ENCODE measurements at places on chromosomes 12 and 14. TPM values are rescaled to one million over a fixed set of nuclear protein-coding genes. Genes with fewer than 3 reads are reported as not detected.

DNA sequence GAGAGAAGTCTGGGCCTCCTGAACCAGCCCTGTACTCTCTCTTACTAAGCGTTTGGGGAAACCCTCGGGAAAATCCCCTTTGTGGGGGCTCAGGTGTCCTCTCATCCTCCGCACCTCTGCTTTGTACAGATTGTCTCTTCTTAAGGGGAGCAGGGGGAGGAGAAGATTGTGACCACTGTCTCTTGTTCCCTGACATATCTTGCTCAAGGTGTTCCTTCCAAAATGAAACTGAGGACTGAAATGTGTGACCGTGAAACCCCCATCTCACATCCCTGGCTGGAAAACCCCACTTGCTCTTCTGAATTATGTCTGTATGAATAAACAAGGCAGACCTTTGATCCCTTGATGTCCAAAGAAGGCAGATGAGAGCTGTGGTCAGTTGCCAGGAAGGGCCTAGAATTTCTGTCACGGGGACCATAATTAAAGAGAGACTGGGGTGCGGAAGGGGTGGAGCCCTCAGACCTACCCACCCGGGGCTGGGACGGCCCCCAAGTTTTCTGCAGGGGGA lies 369.8 kb downstream of the AACS start:
- no peak for DNase-seq

GRCh38 chr12:119857041-119857591 lies 20.0 kb downstream of the CIT start:
- no peak for DNase-seq

The CDKN1B gene
- 22.7 TPM for total RNA-seq

DNA sequence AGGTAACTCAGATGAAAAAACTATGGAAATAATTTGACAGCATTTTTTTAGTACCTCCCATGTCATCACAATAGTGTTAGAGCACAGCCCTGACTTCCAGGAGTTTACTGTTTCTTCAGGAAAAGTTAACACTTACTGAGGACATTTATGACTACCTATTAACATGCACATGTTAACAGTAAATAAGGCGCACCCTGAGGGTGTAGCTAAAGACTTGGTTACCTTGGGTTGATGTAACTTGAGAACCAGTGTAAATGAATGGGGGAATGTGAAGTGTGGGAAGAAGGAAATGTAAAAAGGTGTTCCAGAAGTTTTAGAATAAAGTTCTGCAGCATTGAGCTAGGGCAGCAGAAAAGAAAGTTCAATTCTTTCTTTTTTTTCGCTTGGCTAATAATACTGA lies 366.2 kb downstream of the EGLN3 start:
- peak; percentile 48 for DNase-seq

The FIGNL2 gene
- total RNA-seq, result 5.5 TPM

- no peak for DNase-seq
These were observed 93.9 kb upstream of the AMN1 start for GRCh38 chr12:31822761-31823160.

- DNase-seq, result no peak
These were observed 493.8 kb downstream of the VRK1 start for GRCh38 chr14:97290977-97291376.

GRCh38 chr14:76647697-76648298 lies 113.5 kb upstream of the VASH1 start:
- peak; percentile 44 for DNase-seq

- DNase-seq, result no peak
These were observed 146.9 kb upstream of the MDGA2 start for GRCh38 chr14:47822326-47822725.

GRCh38 chr12:5776091-5776490 lies 169.0 kb downstream of the ANO2 start:
- no peak for DNase-seq

DNA sequence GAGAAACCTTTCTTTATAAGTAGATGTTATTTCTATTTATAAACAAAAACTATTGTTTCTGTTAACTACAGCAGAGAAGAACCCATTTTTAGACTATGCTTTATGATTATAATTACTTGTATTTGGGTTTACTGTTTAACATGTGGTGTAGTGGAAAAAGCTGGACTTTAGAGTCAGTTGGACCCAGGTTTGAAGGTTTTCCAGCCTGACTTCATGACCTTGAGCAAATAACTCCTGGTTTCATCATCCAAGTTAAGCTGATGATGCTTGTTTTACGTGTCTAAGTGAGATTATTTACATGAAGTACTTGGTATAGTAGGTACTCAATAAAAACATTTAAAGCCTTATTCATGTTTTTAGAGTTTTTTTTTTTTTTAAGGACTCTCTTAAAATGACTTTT lies 221.8 kb upstream of the ARHGAP5 start:
- no peak for DNase-seq

DNA sequence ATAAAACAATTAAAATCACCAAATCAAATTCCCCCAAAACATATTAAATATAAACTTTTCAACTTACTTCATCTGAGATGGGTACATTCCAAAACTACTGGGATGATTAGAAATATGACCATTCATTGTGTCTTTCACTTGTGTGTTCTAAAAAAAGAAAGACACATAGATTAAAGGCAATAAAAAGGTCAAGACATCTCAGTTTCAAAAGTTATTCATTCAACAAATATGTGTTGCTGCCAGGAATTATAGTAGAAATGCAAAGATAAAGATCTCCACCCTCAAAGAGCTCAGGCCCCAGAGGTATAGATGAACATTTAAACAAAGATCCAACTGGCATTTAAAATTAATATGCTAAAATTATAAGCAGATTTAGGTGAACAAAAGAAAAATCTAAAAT lies 106.4 kb downstream of the EPS8 start:
- no peak for DNase-seq

GRCh38 chr12:65500091-65500900 lies 221.8 kb downstream of the MSRB3 start:
- DNase-seq, result no peak

The LAG3 gene
- total RNA-seq, result not detected

The IL31 gene
- total RNA-seq, result not detected

- DNase-seq, result no peak
These were observed 11.9 kb upstream of the SERPINA4 start for GRCh38 chr14:94548999-94549985.

The OVCH1 gene
- total RNA-seq, result not detected

DNA sequence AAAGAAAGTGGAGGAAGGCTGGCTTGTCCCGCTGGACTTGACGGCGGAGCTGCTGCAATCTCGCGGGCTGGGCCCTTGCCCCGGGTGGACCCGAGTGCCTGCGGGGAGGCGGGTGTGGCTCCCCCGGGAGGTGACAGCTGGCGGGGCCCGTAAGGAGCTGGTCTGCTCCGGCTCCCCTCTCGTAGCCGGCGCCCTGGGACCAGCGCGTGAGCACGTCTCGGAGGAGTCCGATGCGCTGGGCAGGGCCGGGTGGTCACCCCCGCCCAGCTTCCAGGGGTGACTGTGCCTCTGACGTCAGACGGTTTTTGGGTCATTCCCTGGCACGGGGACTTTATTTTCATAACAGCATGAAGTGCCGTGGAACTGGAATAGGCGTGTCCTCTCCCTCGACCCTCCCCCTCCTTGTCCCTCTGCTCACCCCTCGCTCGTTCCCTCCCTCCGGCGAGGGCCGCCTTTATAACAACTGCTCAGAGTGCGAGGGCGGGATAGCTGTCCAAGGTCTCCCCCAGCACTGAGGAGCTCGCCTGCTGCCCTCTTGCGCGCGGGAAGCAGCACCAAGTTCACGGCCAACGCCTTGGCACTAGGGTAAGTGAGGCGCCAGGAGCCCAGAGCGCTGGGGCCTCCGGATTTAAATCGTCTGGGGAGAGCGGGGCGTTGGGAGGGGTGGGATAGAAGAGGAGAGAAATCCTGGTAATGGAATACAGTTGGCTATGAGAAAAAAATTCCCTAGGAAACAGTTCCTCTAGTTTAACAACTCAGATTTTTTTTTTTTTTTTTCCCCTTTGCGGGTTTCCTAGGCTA lies at the start of gene GPRC5A:
TSS of gene GPRC5A (plus strand) at position 483 of the 801 bp plus-strand sequence. CDS start 16,688 bp downstream, outside the sequence.
- DNase-seq, result peak; percentile 90

The MGAT2 gene
- 107 TPM for total RNA-seq

DNA sequence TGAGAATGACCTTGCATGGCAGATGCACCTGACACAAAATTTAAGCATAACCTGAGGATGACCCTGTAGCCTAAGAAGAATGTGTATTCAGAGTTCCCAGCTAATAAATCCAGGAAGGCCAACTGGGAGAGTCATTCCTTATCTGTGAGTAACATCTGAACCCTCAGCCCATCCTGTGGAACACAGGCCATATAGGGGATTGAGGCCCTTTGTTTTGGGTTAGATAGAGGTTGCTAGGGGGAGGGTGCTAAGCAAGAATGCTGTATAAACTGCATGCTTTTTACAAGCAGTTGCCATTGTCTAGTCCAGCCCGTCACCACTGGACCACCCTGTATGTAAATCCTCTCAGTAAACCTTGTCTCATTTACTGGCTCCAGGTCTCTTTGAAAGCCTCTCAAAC lies 77.0 kb downstream of the BICD1 start:
- peak; percentile 17 for DNase-seq

GRCh38 chr12:109753959-109754358 lies 40.3 kb downstream of the FAM222A start:
- no peak for DNase-seq

- DNase-seq, result peak; percentile 37
These were observed 32.2 kb upstream of the KTN1 start for GRCh38 chr14:55547650-55548315.

- DNase-seq, result no peak
These were observed 226.0 kb downstream of the DACT1 start for GRCh38 chr14:58863661-58864345.

The CAPS2 gene
- total RNA-seq, result 0.87 TPM

GRCh38 chr14:101665478-101666078 lies 95.9 kb upstream of the PPP2R5C start:
- DNase-seq, result peak; percentile 51

The SMOC1 gene
- total RNA-seq, result 0.10 TPM

The MYF6 gene
- total RNA-seq, result 0.52 TPM

GRCh38 chr12:95131589-95132340 lies 58.3 kb upstream of the NR2C1 start:
- no peak for DNase-seq

- peak; percentile 33 for DNase-seq
These were observed 35.7 kb upstream of the PRMT8 start for GRCh38 chr12:3455312-3455711.

GRCh38 chr14:90056826-90057225 lies 5.0 kb upstream of the KCNK13 start:
- no peak for DNase-seq

- no peak for DNase-seq
These were observed 21.0 kb downstream of the CNOT2 start for GRCh38 chr12:70264067-70264867.

The KRT75 gene
- total RNA-seq, result not detected

DNA sequence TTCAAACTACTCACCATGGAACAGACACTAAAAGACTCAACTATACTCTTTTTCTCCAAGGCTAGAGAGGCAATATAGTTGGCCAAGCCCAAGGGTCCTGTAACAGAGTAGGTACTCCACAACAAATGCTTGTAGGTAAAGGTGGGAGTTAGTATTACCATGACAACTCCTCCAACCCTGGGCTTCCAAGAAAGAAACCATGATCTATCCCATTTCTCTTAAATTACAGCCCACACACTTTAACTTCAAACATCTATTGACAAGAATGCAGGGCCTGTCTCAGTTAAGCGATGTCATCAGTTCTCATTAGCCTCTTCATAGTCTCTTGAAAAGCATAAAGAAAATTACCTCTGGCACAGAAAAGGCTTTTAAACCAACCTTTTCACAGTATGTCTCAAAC lies 25.0 kb downstream of the ERH start:
- DNase-seq, result no peak

DNA sequence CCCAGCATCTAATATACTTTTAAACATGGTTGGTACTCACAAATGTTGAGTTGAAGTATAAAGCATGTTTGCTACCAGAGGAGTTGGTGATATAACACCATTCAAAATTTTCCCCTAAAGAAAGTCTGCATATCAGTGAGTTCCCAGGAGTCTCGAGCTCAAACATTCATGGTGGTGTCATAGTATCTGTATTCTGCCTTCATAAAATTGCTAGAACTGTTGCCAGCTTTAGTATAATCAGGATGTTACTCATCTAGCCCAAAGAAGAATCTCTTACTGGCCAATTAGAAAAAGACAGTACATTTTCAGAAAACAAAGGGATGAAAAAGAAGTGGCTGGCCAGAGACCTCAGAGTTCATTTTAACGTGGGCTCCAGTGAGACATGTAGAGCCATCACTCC lies 374.7 kb downstream of the KCNH5 start:
- no peak for DNase-seq

The PMCH gene
- not detected for total RNA-seq

DNA sequence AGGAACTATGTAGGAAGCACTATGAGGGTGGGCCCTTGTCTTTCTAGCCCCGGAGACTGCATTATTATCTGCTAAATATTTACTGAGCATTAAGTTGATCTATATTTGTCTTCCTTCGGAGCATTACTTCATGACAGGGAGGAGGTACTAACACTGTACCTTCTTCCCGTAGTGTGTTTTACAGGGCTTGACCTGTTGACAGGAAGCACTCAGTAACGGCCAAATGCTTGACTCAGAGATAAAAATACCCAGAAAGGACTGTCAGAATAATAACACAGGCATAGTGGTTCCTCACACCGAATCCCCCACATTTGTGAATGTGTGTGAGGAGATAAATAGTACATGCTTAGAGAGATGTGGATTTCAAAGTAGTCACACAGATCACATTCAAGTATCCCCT lies 466.6 kb downstream of the EGLN3 start:
- DNase-seq, result peak; percentile 21

- DNase-seq, result no peak
These were observed 17.1 kb downstream of the CDKL1 start for GRCh38 chr14:50379563-50379962.

The RHOJ gene
- not detected for total RNA-seq

GRCh38 chr12:13000925-13001774 lies 1.1 kb upstream of the HEBP1 start:
- DNase-seq, result peak; percentile 23

DNA sequence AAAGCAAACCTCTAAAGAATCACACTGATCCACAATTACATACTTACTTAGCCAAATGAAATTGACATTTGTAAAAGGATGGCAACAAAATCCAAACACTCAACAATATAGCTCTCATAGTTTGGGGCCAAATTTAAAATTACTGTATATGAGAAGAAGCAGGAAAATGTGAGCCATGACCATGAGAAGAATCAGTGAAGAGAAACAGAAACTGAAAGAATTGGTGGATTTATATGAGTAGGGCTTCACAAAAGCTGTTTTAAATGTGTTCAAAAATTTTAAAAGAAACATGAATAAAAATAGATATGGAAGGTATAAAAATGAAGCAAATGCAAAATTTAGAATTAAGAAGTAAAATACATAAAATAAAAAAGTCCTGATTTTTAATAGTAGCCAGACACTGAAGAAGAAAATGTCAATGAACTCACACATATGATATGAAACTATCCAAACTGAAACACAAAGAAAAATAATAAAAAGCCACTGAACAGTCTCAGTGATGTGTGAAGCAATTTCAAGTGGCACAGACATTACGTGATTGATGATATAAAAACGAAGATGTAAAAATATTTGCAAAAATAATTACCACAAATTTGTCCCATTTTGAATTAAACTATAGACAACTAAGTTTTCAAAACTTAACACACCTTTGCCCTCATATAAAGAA lies 87.9 kb upstream of the MDGA2 start:
- no peak for DNase-seq

- DNase-seq, result peak; percentile 97
These were observed 176.8 kb downstream of the GXYLT1 start for GRCh38 chr12:41967668-41968500.

The LRRC43 gene
- total RNA-seq, result 1.3 TPM

Measured in renal cortical epithelial cell (primary cell).